ENCODE measurements at places on chromosomes 1 and 21.

- DNase-seq = no peak
These were observed 442.3 kb downstream of the GPATCH2 start for GRCh38 chr1:217188280-217189237.

DNA sequence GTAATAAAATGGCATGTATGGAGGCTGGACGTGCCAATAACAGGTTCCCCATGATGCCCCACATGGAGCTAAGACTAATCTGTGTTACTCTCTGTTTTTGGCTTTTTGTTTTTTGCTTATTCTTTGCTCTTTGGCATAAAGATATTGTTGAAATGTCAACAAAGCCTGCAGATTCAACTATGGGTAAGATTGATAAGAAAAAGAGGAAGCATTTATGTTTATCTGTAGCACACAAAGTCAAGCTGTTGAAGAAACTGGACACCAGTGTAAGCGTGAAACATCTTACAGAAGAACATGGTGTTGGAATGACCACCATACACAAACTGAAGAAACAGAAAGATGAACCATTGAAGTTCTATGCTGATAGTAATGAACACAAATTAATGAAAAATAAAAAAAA lies 402.7 kb downstream of the LTN1 start:
- no peak for DNase-seq

- DNase-seq = no peak
These were observed 954 bp downstream of the MARK1 start for GRCh38 chr1:220528679-220529501.

DNA sequence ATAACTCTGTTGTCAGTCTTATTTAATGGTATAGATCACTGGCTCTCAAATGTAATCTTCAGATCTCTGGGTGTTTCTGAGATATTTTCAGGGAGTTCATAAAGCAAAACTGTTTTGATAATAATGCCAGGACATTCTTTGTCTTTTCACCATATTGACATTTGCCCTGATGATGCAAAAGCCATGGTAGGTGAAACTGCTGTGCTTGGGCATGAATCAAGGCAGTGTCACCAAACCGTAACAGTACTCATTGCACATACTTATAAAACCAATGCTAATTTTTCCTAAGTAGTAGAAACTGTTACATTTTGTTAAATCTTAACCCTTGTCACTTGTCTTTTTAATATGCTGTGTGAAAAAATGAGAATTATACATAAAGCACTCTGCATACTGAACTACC lies 76.0 kb downstream of the RPS6KC1 start:
- DNase-seq = no peak

DNA sequence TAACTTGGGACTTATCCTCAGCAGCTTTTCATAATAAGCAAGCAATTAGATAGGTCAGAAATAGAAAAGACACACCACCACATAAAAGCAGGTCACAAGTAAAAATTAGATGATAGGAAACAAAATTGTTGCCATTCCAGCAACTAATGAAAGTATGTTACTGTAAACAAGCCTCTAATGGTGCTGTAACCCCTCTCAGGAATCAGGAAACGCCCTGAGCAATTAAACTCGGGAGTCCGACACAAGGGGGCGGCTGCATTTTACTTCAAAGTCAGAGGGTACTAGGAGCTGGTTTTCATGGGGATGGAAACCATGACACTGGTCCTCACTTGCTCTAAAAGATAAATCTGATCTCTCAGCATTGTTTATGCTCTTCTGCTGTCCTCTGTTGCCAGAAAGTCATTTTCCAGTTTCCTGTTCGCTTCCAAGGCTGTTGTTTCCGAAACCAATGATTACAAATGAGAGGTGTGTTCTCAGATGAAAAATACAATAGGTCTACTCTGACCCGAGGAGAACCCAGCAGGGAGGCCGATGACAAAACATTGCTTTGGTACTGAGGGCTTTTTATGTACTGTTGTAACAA lies 93.4 kb downstream of the TGFBR3 start:
- no peak for DNase-seq

DNA sequence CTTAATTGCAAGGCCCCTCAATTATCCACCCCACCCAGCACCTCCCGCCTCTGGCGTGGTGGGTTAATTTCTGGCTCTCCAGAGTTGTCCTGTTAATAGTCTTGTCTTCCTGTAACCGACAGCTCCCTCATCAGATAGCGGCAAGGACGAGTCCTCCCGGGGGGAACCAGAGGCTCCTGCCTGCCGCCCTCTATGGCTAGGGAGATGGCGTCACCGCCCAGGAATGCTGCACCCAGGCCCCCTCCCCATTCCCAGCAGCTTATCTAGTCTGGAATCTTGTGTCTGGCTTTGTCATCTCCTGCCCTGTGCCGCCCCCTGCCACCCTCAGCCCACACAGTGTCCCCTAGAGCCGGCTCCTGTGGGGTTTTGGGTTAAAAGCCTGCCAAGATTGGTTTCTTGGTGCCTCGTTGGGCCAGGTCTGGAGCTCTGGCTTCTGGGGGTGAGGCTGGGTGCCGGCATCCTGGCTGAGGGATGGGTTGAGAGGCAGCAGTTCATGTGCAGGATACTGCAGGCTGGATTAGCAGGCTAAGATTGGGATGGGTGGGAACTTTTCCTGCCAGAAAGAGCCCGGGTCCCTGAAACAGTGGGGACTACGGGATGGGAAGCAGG lies 48.8 kb downstream of the EDN2 start:
- no peak for DNase-seq

DNA sequence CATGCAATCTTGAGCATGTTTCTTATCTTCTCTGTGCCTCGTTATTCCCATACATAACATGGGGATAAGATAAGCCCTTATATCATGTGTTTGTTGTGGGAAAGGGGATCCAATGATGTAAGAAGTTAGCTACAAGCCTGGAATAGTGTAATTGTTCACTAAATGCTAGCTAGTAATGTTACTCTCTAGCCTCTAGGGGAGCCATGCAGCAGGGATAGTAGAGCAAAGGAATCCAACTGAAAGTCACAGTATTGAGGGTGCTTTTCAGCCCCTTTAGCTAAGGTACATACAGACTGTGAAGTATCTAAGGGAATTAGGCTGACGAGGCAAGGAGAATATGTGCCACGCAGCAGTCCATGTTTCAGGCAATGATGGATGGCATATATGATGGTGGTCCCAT lies 46.9 kb downstream of the IL23R start:
- DNase-seq = no peak

DNA sequence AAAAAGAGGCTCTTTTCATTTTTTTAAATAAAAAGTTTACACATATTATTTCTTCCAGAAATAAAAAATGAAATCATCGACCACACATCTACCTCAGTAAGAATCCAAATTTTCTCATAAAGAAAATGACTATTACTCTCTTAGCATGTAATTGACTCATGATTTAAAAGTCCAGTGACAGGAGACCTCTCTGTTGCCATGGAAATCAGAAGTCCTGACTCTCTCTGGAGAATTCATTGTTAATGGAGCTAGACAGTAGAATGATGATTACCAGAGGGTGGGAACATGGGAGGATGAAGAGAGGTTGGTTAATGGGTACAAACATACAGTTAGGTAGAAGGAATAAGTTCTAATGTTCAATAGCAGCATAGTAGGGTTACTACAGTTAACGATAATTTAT lies 5.0 kb upstream of the CLCA4 start:
- DNase-seq = no peak

- no peak for DNase-seq
These were observed 30.0 kb upstream of the SDE2 start for GRCh38 chr1:226029093-226029496.

- no peak for DNase-seq
These were observed 9.7 kb downstream of the SMYD3 start for GRCh38 chr1:246497331-246497915.

DNA sequence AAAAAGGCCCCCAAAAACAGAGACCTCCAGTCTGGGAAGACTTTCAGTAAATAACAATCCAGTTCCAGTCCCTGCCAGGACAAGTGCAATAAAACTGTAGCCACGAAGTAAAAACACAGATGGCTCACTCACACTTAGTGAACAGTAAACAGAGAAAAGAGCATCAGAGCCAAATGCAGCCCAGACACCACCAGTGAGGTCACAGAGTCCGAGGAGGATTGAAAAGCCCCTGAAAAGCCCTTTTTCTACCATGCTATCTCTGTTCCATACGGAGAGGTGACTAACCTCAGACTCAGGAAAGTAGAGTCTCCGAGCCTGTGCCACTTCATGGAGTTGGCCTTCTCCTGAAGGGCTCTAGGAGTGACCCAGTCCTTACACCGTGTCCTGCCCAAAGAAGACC lies 84.5 kb downstream of the COLGALT2 start:
- no peak for DNase-seq

DNA sequence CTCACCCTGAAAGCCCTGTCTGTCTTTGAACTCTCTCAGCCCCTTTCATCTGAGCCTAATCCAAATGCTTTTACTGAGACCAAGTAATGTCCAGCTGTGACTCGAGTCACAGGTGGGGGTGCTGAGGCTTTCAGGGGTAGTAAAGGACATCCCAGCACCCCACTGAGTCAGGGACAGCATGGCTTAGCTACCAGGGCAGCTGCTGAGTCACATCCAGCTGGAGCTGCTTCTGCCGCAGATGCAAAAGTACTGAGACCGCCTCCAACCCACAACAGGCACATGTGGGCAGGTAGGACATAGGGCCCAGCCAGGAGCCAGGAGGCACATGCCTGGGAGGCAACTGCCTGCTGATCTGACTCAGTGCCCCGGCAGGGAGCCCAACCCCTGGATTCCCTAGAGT lies 6.7 kb upstream of the VSIG8 start:
- no peak for DNase-seq

- DNase-seq = no peak
These were observed 9.6 kb upstream of the CYB5R1 start for GRCh38 chr1:202976633-202977032.

- no peak for DNase-seq
These were observed 4.8 kb upstream of the MMEL1 start for GRCh38 chr1:2637442-2638145.

GRCh38 chr1:228307218-228308023 lies 99.2 kb downstream of the TRIM11 start:
- no peak for DNase-seq

GRCh38 chr1:197585809-197586208 lies 189.5 kb downstream of the DENND1B start:
- no peak for DNase-seq

- no peak for DNase-seq
These were observed 85.4 kb upstream of the OLIG2 start for GRCh38 chr21:32940079-32941014.

- peak; percentile 77 for DNase-seq
These were observed at the start of gene BTBD19 for GRCh38 chr1:44808063-44808937. BTBD19 (plus strand) TSS chr1:44808523; CDS start chr1:44808821, 298 bp downstream.

DNA sequence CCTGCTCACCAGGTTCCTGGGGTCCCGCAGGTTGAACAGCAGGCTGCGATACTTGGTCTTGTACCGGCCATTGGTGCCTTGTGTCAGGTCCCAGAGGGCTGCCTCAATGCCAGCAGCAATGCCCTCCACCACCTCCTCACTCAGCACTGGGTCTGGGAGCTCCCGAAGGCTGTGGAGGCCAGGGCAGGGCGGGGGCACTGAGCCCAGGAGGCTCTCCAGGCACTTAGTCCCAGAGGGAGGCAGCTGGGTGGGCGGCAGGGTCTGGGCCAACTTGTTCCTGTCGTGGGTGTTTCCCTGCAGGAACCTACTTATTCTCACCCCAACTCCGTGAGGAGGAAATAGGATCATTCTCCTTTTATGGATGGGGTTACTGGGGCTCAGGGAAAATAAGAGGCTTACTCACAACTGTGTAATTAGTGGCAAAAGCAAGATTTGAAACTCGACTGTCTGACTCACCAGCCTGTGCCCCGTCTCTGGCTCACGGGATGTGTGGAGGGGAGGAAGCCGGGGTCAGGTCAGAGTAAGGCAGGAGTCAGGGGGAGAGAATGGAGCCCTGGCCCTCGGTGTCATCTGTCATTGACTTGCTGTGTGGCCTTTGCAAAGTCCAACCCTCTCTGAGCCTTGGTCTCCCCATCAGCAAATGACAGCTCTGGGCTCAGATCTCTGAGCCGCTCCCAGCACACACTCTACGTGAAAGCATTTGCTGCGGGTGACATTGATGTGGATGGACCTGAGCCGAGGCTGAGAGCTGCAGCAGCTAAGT lies 17.2 kb downstream of the SPOCD1 start:
- DNase-seq = no peak

DNA sequence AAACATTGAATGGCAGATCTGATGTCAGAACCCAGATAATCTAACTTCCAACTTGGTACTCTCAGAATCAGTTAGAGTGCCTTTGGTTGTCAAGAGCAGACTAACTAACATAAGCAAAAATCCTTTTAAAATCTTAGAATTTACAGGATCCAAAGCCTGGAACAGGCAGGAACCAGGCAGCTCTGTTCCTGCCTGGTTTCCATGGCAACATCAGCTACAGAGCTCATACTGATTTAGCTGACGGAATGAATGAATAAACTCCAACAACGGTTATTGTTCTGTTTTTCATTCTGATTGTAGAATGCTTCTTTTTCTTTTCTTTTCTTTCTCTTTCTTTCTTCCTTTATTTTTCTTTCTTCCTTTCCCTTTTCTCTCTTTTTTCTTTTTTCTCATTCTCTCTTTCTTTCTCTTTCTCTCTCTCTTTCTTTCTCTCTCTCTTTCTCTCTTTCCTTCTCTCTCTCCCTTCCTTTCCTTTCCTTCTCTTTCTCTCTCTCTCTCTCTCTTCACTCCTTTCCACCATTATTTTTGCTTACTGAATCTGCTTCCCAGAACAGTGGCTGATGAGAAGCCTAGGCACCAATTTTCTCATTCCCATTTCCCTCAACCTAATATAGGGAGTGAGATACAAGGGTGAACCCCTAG lies 121.6 kb downstream of the RGS7 start:
- no peak for DNase-seq

- DNase-seq = no peak
These were observed 4.4 kb upstream of the FNDC5 start for GRCh38 chr1:32874860-32875752.

DNA sequence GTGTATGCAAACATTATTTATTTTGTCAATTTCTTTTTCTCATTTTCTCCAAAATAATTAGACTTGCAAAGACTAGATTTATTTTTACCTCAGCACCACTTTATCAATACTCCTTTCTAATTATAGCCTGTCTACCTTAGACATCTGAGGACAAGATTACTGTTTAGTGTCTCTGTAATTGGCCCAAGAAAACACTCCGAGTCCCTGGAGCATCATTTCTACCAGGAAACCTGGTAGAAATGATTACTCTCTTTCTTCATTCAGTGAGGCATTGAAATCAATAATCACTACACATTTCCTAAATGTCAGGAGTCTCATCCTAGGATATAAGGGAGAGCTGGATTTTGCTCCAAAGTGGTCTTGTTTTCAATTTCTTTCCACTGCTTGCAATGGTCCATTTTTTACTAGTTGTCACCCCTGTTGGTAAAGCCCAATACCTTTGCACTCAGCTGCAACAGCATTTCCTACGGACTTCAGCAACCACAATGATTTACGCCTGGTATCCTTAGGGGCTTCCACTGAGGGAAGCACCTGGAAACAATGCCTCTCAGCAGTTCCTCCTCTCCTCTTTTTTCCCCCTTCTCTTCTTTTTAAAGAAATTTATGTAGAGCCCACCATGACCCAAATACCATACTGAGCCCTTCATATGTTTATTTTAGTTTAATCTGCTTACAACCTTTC lies 64.6 kb downstream of the GRIK1 start:
- no peak for DNase-seq

- no peak for DNase-seq
These were observed 207.8 kb downstream of the DENND1B start for GRCh38 chr1:197567442-197567841.
